ENCODE measurements at places on chromosomes 7 and 10. TPM values are rescaled to one million over a fixed set of nuclear protein-coding genes. Genes with fewer than 3 reads are reported as not detected.
A peak's percentile ranks its signal among the peaks of the same experiment; 100 is the strongest.

Gene PNLIPRP1
- total RNA-seq: not detected

DNA sequence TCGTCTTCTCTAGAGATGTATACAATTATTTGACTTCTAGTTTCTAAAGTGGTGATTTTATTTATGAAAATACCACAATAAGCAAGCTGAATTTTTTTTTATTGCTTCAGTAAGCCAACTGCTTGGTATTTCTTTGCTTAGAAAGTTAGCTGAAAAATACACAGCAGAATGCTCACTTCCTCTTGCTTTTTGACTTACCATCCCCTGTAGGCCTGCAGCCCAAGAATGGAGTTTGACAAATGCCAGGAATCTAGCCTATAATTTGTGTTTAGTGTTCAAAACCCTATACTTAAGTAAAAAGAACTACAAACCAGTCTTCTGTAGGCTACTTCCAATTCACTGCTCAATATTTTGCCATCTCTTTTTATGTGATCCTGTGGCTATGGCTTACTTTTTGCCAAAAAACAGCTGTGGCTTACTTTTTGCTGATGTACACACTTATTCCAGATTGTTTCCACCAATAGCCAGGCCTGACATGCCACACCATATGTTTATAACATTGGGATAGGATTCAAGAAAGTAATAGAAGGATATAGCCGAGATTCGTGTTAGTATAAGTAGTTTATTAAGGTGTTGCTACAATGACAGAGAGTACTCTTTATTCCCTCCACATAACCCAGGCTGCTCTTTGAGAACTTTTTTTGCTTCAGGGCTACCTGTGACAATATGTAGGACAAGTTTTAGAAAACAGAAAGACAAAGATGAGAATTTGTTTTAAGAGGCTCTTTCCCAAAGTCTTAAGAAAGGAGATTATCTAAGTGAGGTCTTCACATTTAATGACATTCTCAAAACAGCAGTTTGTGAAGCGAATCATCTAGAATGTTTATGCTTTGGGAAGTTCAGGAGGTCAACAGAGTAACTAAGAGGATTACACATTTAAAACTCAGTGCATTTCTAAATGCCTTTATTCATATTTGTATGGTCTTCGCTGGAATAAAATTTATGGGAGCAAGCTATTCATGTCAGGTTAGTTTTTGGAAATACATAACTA is 263.9 kb upstream of the FZD1 start:
- DNase-seq: no peak
- H3K4me3 ChIP-seq: no peak overlapping the region
- no peaks in the 10 kb centered on the region for H3K4me1 ChIP-seq
- no peaks in the 10 kb centered on the region for H3K27me3 ChIP-seq

- H3K36me3 ChIP-seq: no peaks in the 10 kb centered on the region
- H3K27ac ChIP-seq: no peak overlapping the region
- H3K4me1 ChIP-seq: peaks cover 25% of the 10 kb centered on the region
- no peak overlapping the region for H3K4me3 ChIP-seq
- H3K27me3 ChIP-seq: no peaks in the 10 kb centered on the region
- no peak for DNase-seq
These were observed 18.3 kb downstream of the CLEC2L start for GRCh38 chr7:139541600-139542307.

DNA sequence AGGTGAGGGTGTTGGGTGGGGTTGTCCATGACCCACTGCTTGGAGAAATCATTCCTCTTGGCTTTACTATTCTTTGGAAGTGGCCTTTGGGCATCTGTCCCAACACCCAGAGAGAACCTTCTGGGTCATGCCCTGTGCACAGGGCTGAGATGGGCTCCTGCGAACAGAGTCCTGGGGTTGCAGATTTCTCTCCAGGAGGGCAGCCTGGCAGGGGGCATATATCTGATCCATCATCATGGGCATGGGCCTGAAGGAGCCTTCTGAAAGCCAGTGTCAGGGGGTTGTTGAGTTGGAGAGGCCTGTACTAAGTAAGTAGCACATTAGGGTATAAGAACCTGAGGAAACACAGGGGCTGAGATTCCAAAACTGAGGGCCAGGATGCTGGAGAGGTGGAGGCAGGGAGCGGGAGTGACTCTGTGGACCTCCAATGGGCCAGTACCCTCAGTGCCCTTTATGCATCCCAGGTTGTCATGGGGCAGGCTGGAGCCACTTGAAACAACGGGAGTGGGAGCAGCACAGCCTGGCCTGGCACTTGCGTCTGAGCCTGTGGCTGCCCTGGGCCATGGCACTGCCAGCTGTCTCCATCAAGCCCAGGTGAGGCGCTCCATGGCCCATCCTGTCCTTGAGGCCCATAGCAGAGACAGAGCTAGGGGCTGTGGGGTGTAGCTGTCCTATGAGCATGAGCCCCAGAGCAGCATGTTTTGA is 203.7 kb downstream of the GRID1 start:
- H3K4me1 ChIP-seq: no peaks in the 10 kb centered on the region
- DNase-seq: no peak
- H3K36me3 ChIP-seq: no peaks in the 10 kb centered on the region

DNA sequence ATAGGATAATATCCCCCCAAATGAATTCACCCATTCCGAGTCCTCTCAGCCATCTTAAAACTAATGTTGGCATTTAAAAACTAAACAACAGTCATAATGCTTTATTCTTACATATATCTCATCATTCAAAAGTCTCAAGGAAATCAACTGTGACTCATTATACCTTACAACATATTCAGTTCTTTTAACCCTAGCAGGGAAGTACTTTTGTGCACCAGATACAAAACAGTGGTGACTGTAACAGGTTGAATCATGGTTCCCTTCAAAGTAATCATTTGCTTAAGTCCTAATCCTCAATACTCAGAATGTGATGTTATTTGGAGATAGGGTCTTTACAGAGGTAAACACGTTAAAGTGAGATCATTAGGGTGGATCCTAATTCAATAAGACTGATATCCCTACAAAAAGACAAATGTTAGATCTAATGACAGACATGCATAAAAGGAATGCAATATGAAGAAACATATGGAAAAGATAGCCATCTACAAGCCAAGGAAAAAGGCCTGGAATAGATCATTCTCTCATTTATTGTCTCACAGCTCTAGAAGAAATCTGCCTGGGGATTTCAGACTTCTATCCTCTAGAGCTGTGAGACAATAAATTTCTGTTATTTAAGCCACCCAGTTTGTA is 42.3 kb downstream of the RELN start:
- no peaks in the 10 kb centered on the region for H3K36me3 ChIP-seq
- H3K27me3 ChIP-seq: no peaks in the 10 kb centered on the region
- no peak overlapping the region for H3K27ac ChIP-seq
- no peaks in the 10 kb centered on the region for H3K4me1 ChIP-seq

DNA sequence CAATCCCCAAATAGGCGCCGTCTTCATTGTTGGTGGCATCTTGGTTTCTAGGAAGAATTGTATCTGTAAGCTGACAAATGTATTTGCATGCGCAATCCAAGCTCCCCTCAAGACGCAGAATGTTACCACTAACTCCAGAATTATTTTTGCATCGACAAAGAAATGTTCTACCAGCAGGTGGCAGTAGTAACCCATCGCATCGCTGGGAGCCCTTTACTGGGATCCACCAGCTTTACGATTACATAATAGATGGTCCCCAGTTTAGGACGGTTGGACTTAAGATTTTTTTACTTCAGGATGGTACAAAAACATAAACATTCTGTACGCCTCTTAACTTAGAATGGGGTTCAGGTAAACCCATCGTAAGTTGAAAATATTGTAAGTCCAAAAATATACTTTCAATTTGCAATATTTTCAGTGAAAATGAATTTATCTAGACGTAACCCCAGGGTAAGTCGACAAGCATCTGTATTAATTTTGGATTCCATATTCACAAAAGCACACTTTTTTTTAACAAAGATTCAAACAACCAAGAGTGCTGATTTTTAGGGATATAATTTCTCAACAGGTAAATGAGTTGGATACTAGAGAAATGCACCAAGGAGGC is 114.0 kb upstream of the COBL start:
- no peaks in the 10 kb centered on the region for H3K27me3 ChIP-seq
- H3K36me3 ChIP-seq: no peaks in the 10 kb centered on the region
- no peak overlapping the region for H3K27ac ChIP-seq
- DNase-seq: no peak
- H3K4me1 ChIP-seq: no peaks in the 10 kb centered on the region
- no peak overlapping the region for H3K4me3 ChIP-seq

DNA sequence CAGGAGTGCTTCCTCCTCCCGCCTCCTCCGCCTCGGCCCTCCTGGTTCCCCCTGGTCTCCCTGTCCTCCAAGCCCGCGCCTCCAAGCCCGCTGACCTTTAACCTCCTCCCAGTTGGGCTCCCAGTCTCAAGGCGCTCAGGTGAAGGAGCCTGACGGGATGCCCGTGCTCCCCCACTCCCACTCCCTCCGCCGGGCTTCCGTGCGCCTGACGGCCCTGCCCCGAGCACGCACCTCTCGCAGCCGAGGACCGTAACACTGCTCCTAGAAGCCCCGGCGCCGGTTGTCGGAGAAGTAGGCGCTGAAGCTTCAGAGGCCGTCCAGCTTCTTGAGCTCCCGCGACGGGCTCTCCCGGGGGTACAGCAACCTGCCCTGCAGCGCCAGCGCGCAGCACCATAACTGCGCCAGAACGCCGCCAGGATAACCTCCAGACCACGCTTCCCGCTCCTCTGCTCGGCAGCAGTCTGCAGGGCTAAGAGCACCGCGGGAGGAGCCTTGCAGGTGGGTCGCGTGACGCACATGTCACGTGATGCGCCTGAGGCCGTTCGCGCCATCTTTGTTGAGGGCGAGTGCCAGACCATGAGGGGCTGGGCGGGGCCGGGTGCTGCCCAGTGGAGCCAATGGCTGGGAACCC is 71.0 kb upstream of the ZNF479 start:
- H3K27me3 ChIP-seq: peaks cover 27% of the 10 kb centered on the region
- H3K4me1 ChIP-seq: no peaks in the 10 kb centered on the region
- no peak overlapping the region for H3K27ac ChIP-seq
- DNase-seq: no peak

GRCh38 chr10:113780681-113781250 is 29.3 kb downstream of the PLEKHS1 start:
- no peak overlapping the region for H3K27ac ChIP-seq
- no peak for DNase-seq
- H3K4me3 ChIP-seq: no peak overlapping the region

- H3K27me3 ChIP-seq: no peaks in the 10 kb centered on the region
- DNase-seq: no peak
- peak overlapping the region; percentile 67 for H3K27ac ChIP-seq
- H3K36me3 ChIP-seq: no peaks in the 10 kb centered on the region
These were observed 35.2 kb downstream of the SGCE start for GRCh38 chr7:94620703-94621118.

GRCh38 chr7:24848878-24849277 is 91.6 kb upstream of the GSDME start:
- no peaks in the 10 kb centered on the region for H3K27me3 ChIP-seq
- no peaks in the 10 kb centered on the region for H3K4me1 ChIP-seq
- no peak overlapping the region for H3K4me3 ChIP-seq
- H3K27ac ChIP-seq: no peak overlapping the region

Gene EIF3A
- total RNA-seq: 123 TPM

GRCh38 chr7:42902331-42902730 is 9.5 kb downstream of the C7orf25 start:
- H3K4me3 ChIP-seq: no peak overlapping the region
- no peaks in the 10 kb centered on the region for H3K27me3 ChIP-seq
- no peak for DNase-seq
- no peaks in the 10 kb centered on the region for H3K36me3 ChIP-seq
- no peaks in the 10 kb centered on the region for H3K4me1 ChIP-seq
- no peak overlapping the region for H3K27ac ChIP-seq

GRCh38 chr10:103711351-103711994 is 143.9 kb downstream of the SH3PXD2A start:
- no peak overlapping the region for H3K4me3 ChIP-seq
- peaks cover 19% of the 10 kb centered on the region for H3K4me1 ChIP-seq
- no peaks in the 10 kb centered on the region for H3K27me3 ChIP-seq

Gene SPDYE5
- total RNA-seq: not detected

Gene ZNF425
- total RNA-seq: 3.0 TPM

GRCh38 chr10:5105626-5106025 is 11.4 kb downstream of the AKR1C3 start:
- H3K4me3 ChIP-seq: no peak overlapping the region
- DNase-seq: no peak
- H3K27me3 ChIP-seq: no peaks in the 10 kb centered on the region
- no peak overlapping the region for H3K27ac ChIP-seq

- H3K36me3 ChIP-seq: peaks cover 35% of the 10 kb centered on the region
- H3K4me3 ChIP-seq: peak within 1 kb of the TSS; percentile 26
- peaks cover 41% of the 10 kb centered on the region for H3K4me1 ChIP-seq
- DNase-seq: no peak
These were observed at the start of gene KCNIP2 for GRCh38 chr10:101843032-101844021. Gene KCNIP2 (minus strand): TSS chr10:101843800. CDS start chr10:101843568, 232 bp downstream.

DNA sequence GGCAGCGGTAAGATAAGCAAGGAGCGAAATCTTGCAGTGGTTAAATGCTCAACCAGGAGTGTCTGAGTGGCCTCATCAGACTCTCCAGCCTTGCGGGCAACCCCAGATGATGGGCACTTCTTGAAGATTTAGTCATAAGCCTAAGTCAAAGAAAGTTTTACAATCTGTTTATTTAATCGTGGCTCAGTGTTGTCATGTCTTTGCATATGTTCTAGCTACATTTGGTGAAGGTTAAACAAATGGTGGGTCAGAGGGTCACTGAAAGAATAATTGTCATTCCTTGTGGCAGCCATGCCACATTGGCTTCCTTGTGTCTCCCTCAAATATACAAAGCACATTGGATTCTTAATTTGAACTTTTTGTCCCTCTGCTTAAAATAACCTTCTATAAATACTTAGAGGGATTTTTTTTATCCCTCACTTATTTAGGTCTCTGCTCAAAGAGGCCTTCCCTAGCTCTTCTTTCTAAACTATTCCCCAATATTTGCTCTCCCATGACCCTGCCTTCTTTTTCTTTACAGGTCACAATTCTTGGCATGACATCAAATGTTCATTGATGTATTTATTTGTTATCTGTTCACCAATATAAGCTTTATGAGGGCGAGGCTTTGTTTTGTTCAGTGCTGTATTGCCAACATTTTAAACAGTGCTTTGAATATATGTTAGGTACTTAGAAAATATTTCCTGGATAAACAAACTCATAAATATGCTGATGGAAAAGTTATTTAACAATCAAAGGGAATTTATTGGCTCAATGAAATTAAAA is 68.7 kb downstream of the NEUROD6 start:
- no peaks in the 10 kb centered on the region for H3K36me3 ChIP-seq
- no peak overlapping the region for H3K4me3 ChIP-seq
- no peaks in the 10 kb centered on the region for H3K4me1 ChIP-seq
- no peak for DNase-seq
- H3K27me3 ChIP-seq: no peaks in the 10 kb centered on the region
- H3K27ac ChIP-seq: no peak overlapping the region

Gene LLCFC1
- total RNA-seq: not detected
